ENCODE measurements at places on chromosomes 3 and 15. TPM values are rescaled to one million over a fixed set of nuclear protein-coding genes. Genes with fewer than 3 reads are reported as not detected.

The ZCWPW2 gene
- total RNA-seq, result 0.38 TPM

The MESD gene
- 24.0 TPM for total RNA-seq

The ALPK3 gene
- total RNA-seq, result 3.3 TPM

The KLHL40 gene
- total RNA-seq, result not detected

The RHOV gene
- not detected for total RNA-seq

The ACOX2 gene
- total RNA-seq, result 10.2 TPM

The COL7A1 gene
- total RNA-seq, result 9.8 TPM

The SAMD7 gene
- total RNA-seq, result not detected

The TP53BP1 gene
- total RNA-seq, result 75.3 TPM

The AQR gene
- 19.7 TPM for total RNA-seq

The OXSM gene
- 12.4 TPM for total RNA-seq

The IQCF6 gene
- total RNA-seq, result not detected

The ATP8B4 gene
- total RNA-seq, result 0.19 TPM

The DHX30 gene
- total RNA-seq, result 85.1 TPM

The PRR23B gene
- not detected for total RNA-seq

The ANKRD63 gene
- not detected for total RNA-seq

The TRAT1 gene
- not detected for total RNA-seq

The SYNPR gene
- not detected for total RNA-seq

The SH3GL3 gene
- not detected for total RNA-seq

The HTR3E gene
- total RNA-seq, result not detected

The SERPINI2 gene
- not detected for total RNA-seq

The LYZL4 gene
- 0.19 TPM for total RNA-seq

The NT5DC2 gene
- 25.1 TPM for total RNA-seq

The TUSC7 gene
- total RNA-seq, result not detected

The CCDC32 gene
- 21.7 TPM for total RNA-seq

The SCN11A gene
- not detected for total RNA-seq

The PIK3CA gene
- total RNA-seq, result 29.7 TPM

The CCDC174 gene
- 9.3 TPM for total RNA-seq

The LMOD3 gene
- 0.28 TPM for total RNA-seq
